ENCODE measurements at places on chromosomes 5 and 9.

DNA sequence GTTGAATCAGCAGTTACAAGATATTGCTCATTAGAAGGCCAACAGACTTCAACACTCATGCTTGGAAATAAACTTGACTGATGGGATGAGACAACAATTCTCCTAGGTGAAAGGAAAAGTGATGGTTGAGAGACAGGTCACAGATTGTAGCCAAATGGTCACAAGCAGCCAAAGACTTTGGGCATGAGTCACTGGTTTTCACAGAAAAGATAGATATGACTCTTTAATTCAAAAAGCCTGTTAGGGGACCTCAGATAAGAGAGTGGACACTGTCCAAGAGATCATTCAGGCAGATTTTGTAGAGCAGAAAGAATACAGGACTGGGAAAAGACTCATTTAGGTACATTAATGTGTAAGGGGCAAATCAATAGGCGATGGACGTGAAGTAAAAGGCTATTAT is 982.5 kb downstream of the MAT2B start:
- DNase-seq: no peak

- DNase-seq: no peak
These were observed 21.7 kb upstream of the MVB12B start for GRCh38 chr9:126304971-126305320.

DNA sequence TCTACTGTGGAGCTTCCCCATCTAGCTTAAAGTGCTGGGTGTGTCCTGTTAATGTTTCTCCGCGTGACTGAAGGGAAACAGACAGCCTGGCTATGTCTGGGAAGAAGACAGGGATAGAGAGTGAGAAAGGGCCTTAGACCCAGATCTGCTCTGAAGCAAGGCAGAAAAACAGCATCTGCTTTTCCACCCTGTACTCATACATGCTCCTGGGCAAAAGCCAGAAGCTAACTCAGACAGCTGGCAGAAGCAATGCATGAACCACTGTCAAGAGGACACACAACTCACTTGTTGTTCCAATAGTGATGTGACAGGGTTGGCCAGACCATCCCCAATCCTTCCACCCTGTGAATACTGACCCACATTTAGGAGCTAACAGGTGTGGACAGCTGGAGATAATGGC is 63.3 kb downstream of the DPYSL3 start:
- no peak for DNase-seq

GRCh38 chr9:38233343-38233742 is 159.2 kb upstream of the ALDH1B1 start:
- no peak for DNase-seq

DNA sequence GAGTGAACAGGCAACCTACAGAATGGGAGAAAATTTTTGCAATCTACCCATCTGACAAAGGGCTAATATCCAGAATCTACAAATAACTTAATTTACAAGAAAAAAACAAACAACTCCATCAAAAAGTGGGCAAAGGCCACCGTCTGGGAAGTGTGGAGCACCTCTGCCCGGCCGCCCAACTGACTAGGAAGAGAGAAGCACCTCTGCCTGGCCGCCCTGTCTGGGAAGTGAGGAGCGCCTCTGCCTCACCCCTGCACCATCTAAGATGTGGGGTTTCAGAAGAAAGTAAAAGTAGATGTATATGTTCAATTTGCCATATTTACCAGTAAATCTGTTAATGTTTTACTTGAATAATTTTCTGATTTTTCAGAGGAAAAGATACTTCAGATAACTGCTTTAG is 108.1 kb upstream of the TMEM161B start:
- DNase-seq: no peak

Data from activated T-helper 9 cell treated with anti-CD3 and anti-CD28 coated beads, Interleukin-2, amount 50 U/mL, for 16 hours (primary cell).